Esophagus squamous epithelium (tissue), 5 donors: ENCODE measurements at places on chromosomes 7 and 10. TPM values are rescaled to one million over a fixed set of nuclear protein-coding genes. Genes with fewer than 3 reads are reported as not detected.

- DNase-seq: no peak
Observed at GRCh38 chr10:28939281-28940157, 262.2 kb downstream of the BAMBI start.

DNA sequence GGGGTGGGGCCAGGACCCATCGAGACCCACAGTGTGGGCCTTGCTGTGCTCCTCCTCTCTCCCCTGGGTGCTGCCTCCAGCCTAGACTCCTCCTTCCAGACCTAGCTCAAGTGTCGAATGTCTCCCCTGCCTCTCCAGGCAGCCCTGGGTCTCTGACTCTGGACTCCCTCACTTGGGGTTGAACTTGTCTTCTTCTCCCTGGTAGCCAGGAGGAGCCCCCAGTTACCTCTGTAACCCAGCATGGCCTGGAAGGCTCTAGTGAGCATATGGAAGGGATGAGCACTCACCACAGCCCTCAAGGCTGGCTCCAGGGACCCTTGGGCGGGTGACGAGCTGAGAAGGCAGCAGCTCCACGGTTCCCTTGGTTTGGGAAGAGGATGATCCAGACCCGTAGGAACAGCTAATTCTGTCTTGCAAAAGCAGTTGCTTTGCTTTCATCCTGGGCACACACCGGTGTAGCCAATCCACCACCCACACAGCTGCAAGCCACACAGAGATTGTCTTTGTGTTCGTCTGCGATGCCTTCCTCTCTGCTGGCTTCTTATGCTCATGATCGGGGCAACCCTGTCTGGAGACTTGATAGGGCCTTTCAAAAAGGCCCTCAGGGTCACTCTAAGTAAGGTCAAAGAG, 52.3 kb upstream of the ANTXRL start:
- DNase-seq: no peak

- no peak for DNase-seq
Observed at GRCh38 chr7:150335108-150335773, 6.2 kb downstream of the RARRES2 start.

DNA sequence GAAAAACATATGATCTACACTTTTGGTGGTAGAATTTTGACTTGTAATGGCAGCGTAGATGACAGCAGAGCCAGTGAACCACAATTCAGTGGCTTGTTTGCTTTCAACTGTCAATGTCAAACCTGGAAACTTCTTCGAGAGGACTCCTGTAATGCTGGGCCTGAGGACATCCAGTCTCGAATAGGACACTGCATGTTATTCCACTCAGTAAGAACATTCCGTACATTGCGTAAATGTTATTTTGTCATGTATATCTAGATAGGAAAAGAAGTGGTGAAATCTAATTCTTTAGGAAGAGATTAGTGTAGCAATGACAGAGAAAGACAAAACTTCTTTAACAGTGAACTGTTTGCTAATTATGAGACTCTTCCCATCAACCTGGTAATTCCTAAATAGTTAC, 112.9 kb downstream of the PODXL start:
- DNase-seq: no peak

GRCh38 chr10:16816171-16816570, 1.1 kb downstream of the RSU1 start:
- DNase-seq: no peak

The PITX3 gene
- total RNA-seq: not detected

The PRPS1L1 gene
- total RNA-seq: not detected

The MOGAT3 gene
- total RNA-seq: not detected

The ZNF365 gene
- total RNA-seq: 0.56 TPM

The ZNF746 gene
- 16.2 TPM for total RNA-seq

The FAM149B1 gene
- 15.8 TPM for total RNA-seq
